ENCODE measurements at places on chromosomes 4 and X.
A peak's percentile ranks its signal among the peaks of the same experiment; 100 is the strongest.

- DNase-seq: no peak
These were observed 12.7 kb downstream of the DCAF16 start for GRCh38 chr4:17797808-17798207.

GRCh38 chr4:173269280-173269679 lies 64.9 kb downstream of the HMGB2 start:
- DNase-seq: no peak

DNA sequence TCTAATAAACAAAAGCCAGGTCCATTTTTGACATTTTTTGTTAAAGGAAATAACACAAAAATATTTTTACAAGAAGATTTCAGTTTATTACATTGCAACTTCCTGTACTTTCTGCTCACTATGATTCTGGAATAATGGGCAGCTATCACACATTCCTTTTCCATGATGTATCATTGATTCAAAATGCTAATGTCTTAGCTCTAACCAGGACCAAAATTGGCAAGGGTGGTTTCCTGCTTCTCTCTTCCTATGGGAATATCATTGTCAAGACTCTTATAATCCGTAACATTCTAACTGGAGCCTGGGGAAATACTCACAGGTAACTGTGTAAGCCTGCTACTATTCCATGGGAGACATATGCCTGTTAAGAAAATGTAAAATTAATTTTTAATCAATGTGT lies 218.6 kb downstream of the DCAF12L2 start:
- no peak for DNase-seq

DNA sequence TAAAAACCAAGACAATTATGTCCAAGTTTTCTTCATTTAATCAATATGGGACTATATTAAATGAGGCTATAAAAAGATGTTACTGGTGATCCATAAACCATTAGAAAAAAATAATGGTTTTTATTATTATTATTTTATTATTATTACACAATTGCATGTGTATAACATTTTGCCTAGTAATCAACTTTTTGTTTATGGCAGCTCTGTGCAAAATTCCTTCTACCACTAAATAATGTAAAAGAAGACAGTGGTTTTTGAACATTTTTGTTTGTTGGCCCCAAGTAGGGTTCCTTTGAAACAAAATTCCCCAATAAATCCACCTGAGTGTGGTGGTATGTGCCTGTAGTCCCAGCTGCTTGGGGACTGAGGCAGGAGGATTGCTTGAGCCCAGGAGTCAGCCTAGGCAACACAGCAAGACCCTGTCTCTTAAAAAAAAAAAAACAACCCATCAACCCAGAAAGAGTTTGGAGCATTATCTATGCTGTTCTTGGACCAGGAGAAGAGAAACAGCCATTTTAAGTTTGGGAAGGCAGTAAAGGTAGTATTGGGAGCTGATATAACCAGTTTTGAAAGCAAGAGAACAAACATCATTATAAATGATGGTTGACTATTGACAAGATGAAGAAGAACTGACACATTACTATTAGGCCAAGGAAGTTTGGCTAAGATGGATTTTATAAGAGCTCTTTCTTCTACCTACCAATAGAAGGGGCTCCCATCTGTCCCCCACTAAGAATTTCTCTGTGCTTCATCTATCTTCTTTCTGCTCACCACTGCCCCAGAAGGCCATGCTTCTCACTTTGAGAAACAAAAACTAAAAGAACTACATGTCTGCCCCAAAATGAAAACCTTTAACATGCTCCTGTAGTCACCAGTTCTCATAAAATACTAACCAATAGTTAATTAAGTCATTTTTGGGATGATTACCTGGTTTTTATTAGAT lies 2.2 kb downstream of the TMEM156 start:
- DNase-seq: no peak

GRCh38 chr4:151673908-151674520 lies 86.8 kb downstream of the GATB start:
- DNase-seq: no peak

DNA sequence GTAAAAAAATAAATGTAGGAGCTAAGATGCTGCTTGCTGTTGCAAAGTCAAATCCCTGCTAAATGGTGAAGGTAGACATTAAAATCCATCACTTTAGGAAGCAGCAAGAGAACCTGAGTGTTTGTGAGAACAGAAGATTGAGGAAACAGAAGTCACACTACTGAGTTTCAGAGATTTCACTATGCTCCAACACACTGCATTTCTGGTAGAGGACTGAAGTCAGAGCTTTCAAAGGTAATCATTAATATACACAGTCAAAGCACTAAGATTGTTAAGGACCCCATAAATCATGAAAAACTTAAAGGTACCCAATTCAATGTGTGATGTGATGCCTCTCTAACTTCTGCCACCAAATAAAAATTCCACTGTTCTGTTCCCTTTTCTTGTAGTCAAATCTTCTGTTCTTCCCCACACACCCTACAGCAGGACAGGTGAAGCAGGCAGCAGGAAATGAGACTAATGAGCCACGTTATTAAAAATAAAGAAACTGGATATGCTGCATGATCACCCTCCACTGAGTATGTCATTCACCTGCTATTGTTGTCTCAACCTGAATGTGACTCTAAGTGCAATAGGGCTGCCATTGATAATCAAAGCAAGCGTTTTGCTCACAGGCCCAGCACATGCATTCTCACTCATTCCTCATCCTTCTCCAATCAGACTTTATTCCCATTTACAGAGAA lies 28.9 kb upstream of the APELA start:
- DNase-seq: no peak

GRCh38 chrX:104195013-104195412 lies 28.8 kb downstream of the FAM199X start:
- DNase-seq: no peak

DNA sequence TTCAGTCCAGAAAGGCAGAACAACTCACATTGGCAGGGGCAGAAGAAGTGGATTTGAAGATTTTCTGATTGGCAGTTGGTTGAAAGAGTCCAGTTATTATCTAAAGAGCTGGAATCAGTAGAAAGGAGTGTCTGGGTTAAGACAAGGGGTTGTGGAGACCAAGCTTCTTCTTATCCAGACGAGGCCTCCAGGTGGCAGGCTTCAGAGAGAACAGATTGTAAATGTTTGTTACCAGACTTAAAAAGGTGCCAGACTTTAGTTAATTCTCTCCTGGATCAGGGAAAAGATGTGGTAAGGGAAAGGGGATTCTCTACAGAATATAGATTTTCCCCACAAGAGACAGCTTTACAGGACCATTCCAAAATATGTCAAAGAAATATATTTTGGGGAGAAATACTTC lies 36.7 kb upstream of the TLR3 start:
- no peak for DNase-seq

DNA sequence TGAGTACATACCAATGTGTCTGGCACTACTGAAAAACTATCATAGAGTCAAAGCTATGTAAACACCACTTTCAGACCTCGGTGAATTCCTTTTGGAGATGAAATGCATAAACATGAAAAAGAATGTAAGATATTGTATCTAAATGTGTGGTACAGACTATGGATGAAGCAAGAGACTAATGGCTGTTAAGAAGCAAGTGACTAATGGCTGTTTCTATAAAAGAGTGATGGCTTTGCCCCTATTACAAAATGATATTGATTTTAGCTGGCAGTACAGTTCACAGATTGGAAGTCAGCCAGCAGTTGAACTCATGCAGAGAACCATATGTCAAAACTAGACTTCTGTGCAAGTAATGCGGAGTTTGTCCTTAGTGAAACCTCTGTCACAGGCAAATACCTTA lies 359.3 kb downstream of the GRXCR1 start:
- DNase-seq: no peak

GRCh38 chr4:165986956-165987698 lies 114.1 kb downstream of the TLL1 start:
- no peak for DNase-seq

- peak; percentile 89 for DNase-seq
These were observed 229.6 kb upstream of the AGTR2 start for GRCh38 chrX:115940888-115941332.

- no peak for DNase-seq
These were observed 37.0 kb upstream of the FGF13 start for GRCh38 chrX:138748480-138748879.

DNA sequence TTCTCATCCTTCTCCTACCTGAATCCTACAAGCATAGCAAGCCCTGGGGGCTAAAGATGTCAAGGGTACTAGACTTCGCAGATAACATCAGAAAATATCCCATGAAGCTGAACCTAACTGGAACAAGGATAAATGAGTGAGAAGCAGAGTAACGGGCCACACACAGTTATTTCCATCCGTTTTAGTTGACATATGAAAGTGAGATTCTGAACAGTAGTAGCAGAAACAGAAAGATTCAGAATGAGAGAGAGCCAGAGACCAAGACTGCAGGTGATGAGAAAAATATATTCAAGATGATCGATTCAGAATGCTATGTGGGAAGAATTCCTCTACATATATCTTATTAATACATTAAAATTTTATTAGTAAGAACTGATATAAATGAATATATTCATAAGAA lies 165.1 kb downstream of the TSPAN5 start:
- no peak for DNase-seq

DNA sequence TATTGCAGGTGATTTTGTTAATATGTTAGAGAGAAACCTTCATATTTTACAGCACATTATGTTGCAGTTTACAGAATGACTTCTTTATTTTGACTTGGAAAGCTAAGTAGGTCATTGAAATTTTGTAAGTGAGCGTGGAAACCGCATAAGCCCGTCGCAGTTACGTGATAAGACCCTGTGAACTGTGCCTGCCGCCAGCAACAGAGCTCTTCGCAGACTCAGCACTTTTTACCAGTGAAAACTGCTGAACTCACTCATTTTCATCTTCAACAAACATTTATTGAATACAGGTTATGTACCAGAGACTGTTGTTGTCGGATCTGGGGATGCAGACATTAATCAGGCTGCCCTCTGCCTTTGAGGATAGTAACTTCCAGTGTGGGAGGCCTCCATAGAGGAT lies 355.7 kb downstream of the HS3ST1 start:
- no peak for DNase-seq

GRCh38 chr4:178316211-178316610 lies 874.0 kb upstream of the AGA start:
- no peak for DNase-seq

DNA sequence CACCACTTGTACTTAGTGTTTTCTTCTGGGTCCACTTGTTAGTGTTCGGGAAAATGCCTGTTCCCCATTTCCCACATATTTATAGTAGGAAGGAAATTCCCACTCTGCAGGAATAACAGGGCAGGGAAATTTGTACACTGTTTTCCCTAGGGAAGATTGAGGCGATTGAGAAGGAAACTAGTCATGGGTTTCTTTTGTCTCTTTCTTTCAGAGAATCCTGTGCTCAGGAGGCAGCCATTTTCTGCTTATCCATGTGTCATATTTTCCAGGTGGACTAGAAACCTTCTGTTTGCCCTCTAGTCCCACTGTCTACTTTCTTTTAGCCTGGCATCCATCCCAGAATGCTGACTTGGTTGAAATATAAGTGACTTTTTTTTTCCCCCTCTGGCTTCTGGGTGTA lies 299.1 kb upstream of the ANKRD50 start:
- DNase-seq: no peak

- no peak for DNase-seq
These were observed 11.6 kb downstream of the LPAR4 start for GRCh38 chrX:78759081-78759480.

DNA sequence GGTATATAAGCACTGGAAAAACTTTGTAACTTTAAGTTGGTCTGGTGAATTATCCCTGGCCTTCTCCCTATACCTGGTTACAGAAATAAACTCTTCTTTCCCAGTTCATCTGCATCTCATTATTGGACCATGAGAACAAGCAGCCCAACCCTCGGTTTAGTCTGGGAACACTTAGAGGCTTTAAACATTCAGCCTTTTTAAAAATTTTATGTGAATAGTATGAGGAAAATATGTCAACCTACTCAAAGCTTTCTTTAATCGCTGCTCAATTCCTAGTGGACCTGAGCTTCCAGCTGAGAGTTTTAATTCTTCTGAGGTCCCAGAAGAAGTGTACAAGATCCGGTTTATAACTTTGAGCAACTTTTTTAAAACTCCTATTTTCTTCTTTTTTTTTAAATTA lies 358.6 kb upstream of the NOCT start:
- DNase-seq: no peak

- DNase-seq: no peak
These were observed 6.2 kb upstream of the RTL3 start for GRCh38 chrX:78665342-78665741.

GRCh38 chrX:31679861-31680260 lies 608.0 kb upstream of the FTHL17 start:
- DNase-seq: no peak

DNA sequence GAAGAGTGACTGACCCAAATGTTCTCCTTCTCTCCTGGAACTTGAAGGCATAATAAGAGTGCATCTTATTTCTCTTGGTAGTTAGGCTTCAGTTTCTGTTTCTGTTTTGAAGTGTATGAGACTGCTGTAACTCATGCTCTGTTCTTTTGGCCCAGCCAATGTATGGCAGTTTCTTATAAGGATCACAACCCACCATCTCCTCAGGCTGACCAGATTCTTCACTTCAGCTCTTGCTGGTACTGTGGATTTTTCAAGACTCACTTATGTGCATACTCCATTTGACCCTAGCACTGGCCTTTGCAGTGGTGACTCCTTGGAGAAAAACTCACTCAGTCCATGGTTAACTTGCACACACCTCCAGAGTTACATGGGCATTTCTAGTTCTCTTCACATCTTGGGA lies 9.6 kb upstream of the YTHDC1 start:
- DNase-seq: no peak

GRCh38 chrX:54808109-54808604 lies 612 bp downstream of the MAGED2 start:
- peak; percentile 30 for DNase-seq

DNA sequence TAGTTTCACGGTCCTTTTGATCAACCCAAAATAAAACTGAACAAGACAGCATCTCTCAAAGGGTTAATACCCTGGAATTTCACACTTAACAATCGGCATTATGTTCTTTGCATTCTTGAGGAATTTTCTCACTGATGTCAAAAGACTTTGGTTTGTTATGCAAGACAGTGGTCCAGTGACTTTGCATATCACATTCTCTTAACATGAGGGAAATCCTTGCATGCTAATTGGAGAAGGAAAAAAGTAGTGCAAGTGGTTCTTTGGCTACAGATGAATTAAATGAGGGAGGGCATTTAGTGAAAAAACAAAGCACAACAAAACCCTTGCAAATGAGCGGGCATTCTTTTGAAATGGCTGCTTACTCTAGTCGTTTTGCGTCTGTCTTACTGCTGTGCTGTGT lies 105.1 kb upstream of the LIMCH1 start:
- no peak for DNase-seq

- DNase-seq: peak; percentile 61
These were observed 741.6 kb downstream of the TRAM1L1 start for GRCh38 chr4:116343809-116344208.

GRCh38 chr4:4421356-4421755 lies 34.5 kb downstream of the NSG1 start:
- DNase-seq: no peak

DNA sequence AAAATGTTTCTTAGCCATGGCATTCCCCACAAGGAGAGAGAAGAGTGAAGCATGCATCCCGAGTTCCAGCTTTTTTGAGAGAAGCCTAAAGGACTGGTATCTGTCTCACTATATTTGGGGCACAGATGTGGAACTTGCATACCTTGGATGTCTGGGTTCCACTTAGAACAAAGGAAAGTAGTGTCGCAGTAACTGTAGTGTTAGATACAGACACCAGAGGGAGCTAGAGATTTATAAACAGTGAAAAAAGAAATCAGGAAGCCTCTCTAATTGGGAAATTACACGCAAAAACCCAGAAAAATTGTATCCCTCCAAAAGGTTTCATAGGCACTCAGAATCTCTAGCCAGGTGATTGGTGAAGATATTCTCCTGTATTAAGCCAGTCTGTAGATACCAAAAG lies 34.4 kb downstream of the AGTR2 start:
- DNase-seq: peak; percentile 20
